ENCODE measurements at places on chromosomes 2 and 18. TPM values are rescaled to one million over a fixed set of nuclear protein-coding genes. Genes with fewer than 3 reads are reported as not detected.

GRCh38 chr18:39513186-39513585 lies 1947.6 kb upstream of the CELF4 start:
- no peak for DNase-seq

- DNase-seq: no peak
These were observed 118.4 kb downstream of the PKP4 start for GRCh38 chr2:158575051-158575635.

The DHRS9 gene
- total RNA-seq: 2.0 TPM

GRCh38 chr2:173881886-173882285 lies 83.3 kb downstream of the SP3 start:
- no peak for DNase-seq

The ACMSD gene
- not detected for total RNA-seq

DNA sequence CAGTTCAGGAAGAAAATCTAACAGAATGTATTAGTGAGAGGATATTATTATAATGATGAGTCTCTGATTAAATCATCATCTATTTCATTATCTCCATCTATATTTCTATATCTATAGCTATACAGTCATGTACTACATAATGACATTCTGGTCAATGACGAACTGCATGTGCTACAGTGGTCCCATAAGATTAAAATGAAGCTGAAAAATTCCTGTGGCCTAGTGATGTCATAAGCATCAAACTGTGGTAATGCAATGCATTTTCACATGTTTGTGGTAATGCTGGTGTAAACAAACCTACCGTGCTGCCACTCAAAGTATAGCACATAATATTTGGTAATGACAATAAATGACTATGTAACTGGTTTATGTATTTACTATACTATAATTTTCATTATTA lies 1127.9 kb upstream of the CHAC2 start:
- DNase-seq: no peak

The PASK gene
- 71.5 TPM for total RNA-seq

- DNase-seq: peak; percentile 48
These were observed 19.1 kb downstream of the MXD1 start for GRCh38 chr2:69933839-69934613.

The NEB gene
- 0.14 TPM for total RNA-seq

The TBR1 gene
- not detected for total RNA-seq

- no peak for DNase-seq
These were observed 161.4 kb downstream of the PXDN start for GRCh38 chr2:1582891-1583341.

The ITPRIPL1 gene
- 13.3 TPM for total RNA-seq

GRCh38 chr2:215794829-215795546 lies 218.4 kb downstream of the MREG start:
- DNase-seq: no peak

DNA sequence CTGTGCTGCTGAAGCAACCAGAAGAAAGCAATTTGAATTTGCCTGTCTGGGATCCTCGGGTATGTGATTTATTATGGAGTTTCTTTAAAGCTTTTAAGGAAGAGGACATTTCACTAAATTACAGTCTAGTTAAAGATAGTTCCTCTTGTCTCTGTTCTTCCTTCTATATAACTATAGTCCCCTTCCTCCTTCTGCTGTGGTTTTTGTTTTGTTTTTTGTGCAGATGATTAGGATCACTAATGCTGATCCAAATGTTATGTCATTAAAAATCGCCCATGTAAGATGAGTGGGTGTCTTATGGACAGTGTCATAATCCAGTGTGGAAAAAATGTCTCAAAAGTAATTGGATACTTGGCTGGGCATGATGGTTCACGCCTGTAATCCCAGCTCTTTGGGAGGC lies 24.7 kb downstream of the PAPOLG start:
- no peak for DNase-seq

The SLC4A5 gene
- 2.3 TPM for total RNA-seq

DNA sequence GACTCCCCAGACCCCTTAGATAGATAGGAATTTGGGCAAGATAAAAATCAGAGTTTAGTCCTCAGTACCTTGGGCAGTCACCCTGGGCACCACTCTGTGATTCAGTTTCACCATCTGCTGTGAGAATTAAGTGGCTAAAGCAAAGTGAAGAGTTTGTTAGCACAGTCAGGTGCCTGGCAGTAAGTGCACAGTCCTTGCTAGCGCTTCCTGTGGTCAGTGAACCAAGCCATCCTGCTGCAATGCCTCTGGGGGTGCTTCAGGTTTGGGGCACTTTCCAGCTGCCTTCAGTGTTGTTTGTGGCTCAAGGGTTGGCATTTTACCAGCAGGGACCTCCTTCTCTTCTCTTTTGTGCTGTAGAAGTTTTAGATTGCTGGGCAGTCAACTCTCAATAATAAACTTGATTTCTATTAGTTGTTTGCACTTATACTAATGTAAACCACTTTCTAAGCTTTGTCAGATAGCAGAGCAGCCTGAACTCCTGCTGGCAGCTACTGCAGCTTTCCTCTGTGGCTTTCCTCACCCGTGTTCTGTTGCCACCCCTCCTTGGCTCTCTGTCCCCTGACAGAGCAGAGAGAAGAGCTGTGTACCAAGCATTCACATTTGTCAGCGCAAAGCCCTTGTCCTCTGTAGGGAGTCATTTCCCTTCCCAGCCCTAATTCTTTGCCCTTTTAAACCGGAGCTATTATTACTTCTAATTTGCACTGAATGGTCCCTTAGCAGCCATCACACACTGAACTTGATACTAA lies 48.4 kb upstream of the RMP24 start:
- DNase-seq: no peak

DNA sequence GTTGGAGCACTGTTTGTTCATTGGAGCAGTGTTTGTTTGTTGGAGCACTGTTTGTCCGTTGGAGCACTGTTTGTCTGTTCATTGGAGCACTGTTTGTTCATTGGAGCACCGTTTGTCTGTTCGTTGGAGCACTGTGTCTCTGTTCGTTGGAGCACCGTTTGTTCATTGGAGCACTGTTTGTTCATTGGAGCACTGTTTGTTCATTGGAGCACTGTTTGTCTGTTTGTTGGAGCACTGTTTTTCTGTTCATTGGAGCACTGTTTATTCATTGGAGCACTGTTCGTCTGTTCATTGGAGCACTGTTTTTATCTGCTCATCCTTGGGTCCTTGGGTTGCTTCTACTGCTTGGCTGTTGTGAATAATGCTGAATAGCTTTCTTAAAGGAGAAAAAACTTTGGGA lies 74.7 kb downstream of the ZNF407 start:
- no peak for DNase-seq

The SIX3 gene
- total RNA-seq: not detected

The MAL gene
- 23.5 TPM for total RNA-seq

DNA sequence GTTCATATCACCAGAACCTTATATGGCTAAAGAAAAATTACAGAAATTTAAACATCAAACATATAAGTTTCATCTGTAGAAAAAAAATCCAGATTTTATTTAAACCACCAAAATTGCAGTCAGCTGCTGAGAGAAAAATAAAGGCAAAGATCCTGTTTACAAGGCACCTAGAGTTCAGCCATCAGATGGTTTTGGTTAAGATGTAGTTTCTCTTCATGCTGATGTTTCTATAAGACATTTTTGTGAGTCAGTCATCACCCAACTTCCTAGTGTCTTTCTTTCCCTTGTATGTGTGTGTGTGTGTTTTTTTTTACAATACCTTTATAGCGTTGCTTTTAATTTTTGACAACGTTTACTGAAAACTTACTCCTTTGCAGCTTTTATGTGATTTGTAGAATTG lies 26.1 kb upstream of the MMADHC start:
- DNase-seq: no peak

The TUBA4B gene
- not detected for total RNA-seq

DNA sequence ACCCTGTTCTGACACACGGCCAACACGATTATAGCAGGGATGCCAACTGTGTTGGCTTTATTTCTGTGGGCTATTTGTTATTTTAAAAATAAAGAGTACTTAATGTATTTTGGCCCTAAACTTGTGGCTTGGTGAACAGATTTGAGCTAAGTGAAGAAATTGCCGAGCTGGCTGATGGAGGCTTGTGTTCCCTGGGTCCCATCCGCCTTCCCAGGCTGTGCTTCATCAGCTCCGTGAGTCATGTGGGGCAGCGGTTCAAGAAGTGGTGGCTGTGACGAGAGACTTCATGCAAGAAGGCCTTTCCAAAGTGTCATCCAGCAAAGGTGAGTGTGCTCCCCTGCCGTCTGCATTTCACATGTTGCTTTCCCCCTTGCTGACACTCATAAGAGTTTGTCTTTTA lies 73.6 kb upstream of the NCK2 start:
- DNase-seq: no peak

GRCh38 chr2:105541189-105542050 lies 142.6 kb upstream of the FHL2 start:
- DNase-seq: no peak

DNA sequence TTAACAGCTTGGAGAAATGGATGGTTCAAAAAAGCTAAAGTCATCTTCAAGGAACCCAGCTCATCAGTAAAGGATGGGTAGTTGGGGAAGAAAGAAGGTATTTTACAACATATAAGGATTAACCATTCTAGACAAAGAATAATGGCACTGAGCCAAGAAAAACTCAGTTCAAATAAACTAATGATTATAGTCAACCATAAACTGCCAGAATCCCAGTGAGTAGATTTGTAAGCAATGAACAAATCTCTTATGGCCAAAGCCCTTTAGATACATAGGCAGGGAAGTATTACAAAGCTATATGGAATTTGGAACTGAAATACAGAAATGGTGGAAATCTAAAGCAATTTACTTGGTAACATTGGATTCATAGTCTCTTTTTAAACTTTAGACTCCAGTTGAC lies 92.4 kb upstream of the ZFP36L2 start:
- DNase-seq: no peak

- DNase-seq: no peak
These were observed 471.3 kb downstream of the ZEB2 start for GRCh38 chr2:144048631-144049060.

DNA sequence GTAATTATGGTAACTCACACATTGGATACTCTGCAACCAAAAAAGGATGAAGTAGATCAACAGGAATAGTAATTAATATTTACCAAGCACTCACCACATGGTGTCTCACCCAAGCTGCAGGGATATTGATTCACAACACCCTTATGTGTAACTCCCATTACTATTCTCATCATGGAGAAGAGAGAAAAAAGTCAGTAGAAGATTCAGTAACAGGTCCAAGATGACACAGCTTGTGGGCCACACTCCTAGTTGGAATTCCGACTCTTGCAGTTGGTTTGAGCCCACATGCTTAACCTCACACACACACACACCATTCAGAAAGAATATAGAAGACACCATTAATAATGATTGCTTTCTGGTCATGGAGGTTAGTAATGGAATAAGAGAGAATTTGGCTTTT lies 1.7 kb upstream of the MLPH start:
- no peak for DNase-seq

DNA sequence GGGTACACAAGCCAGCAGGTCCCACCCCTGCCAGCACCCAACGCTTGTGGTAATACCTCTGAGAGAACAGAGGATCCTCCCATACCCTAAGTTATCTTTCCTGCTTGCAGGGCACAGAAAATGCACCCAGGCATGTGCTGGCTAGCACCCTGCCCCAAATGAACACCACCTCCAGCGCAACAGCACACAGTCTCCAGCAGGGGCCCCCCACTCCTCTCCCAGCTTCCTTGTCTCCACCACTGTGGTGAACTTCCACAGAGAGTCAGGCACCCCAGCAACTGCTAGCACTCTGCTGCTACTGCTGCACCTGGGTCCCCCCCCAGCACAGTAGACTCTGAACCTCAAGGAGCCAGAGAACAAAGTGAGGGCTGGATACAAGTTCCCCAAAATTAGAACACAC lies 216.8 kb upstream of the CNTNAP5 start:
- no peak for DNase-seq

GRCh38 chr2:134900151-134900550 lies 18.5 kb upstream of the CCNT2 start:
- no peak for DNase-seq

GRCh38 chr2:199760574-199760973 lies 90.4 kb downstream of the FTCDNL1 start:
- DNase-seq: no peak

- no peak for DNase-seq
These were observed 42.3 kb downstream of the SLC4A1AP start for GRCh38 chr2:27705851-27706622.

DNA sequence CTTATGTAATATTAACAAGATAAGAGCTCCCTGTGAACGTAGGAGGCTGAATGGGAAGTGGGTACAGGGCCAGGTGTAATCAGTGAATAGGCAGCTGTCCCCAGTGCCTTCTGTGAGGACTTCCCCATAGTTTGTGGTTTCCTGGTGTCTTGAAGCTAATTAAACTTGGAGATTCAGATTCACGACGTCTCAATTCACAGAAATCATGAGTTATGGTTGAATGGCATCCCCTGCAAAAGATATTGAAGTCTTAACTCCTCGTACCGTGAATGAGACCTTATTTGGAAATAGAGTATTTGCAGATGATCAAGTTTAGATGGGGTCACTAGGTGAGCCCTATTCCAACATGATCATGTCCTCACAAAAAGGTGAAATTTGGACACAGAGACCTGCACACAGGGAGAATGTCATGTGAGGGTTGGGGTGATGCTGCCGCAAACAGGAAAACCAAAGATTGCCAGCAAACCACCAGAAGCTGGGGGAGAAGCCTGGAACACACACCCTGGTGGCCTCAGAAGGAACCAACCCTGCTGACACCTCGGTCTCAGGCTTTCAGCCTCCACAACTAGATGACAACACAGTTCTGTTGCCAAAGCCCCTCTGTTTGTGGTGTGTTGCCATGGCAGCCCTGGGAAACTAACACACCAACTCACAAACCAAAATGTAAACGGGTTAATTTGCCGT lies 13.2 kb downstream of the ARL4C start:
- peak; percentile 88 for DNase-seq

GRCh38 chr2:208175840-208176153 lies 12.4 kb upstream of the CRYGA start:
- DNase-seq: no peak

GRCh38 chr18:28875059-28875458 lies 698.1 kb upstream of the CDH2 start:
- DNase-seq: no peak

DNA sequence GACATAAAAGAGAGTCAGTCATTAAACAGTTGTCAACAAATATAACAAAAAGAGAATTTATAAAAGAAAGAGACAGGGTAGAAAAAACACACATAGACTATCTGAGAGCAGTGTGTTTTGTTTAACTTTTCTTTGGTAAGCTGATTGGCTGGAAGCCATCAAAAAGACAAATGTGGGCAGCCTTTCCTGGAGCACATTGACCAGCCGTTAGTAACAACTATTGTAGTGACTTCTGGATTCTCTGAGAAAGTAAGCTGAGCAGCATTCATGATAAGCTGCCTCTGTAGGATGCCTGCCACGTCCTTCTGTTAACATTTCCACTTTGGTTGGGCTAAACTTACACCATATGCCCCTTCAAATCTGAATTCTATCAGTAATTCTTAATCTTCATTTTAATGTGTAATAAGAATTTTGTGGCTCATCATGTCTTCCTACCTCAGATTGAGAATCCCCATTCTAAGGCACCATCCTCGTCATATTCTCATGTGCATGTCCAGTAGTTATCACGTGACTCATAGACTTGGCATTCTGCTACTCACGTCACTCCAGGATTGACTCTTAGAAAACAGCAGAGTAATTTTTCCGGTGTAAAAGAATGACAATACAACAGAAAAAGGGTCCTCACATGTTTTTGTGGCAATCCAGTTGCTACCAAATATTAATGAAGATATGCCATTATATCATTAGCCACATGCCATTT lies 43.4 kb upstream of the DNAJC10 start:
- no peak for DNase-seq

All from activated naive CD4-positive, alpha-beta T cell treated with anti-CD3 and anti-CD28 coated beads for 36 hours (primary cell).